Stimulated activated CD8-positive, alpha-beta memory T cell treated with anti-CD3 and anti-CD28 coated beads, Interleukin-2, amount 100 ng/mL, for 48 hours (primary cell): ENCODE measurements at places on chromosomes 2 and 18.

DNA sequence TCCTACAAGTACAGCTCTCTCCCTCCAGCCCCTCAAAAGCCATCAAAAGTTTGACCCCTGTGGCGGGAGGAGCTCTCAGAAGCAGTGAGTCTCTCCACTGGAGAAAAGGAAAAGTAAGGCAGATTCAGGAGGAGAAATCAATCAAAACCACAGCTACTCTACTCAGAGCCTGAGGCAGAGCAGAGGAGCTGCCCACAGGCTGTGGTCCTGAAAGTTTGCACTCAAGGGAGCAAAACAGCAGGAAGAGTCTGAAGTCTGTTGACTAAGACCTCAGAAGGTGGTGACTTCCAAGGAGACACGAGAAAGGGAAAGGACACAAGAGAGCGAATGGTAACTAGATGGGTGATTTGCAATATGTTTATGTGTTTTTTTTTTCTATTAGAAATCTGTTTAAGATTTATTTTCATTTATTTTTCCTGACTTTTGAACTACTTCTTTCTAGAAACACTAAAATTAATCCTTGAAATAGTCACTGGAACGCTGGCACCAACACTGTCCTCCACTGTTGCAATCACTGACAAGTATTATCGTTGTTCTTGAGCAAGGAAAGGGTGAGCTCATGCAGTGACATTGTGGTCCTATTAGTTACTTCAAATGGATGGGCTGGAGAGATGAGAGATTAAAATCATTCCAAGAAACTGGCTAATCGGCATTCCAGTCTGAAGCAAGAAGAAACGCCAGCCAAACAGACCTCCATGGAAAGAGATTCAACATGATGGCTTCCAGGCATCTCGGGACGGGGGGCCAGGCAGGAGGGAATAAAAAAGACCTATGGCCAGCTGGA is 35.8 kb downstream of the PID1 start:
- no peak for DNase-seq

DNA sequence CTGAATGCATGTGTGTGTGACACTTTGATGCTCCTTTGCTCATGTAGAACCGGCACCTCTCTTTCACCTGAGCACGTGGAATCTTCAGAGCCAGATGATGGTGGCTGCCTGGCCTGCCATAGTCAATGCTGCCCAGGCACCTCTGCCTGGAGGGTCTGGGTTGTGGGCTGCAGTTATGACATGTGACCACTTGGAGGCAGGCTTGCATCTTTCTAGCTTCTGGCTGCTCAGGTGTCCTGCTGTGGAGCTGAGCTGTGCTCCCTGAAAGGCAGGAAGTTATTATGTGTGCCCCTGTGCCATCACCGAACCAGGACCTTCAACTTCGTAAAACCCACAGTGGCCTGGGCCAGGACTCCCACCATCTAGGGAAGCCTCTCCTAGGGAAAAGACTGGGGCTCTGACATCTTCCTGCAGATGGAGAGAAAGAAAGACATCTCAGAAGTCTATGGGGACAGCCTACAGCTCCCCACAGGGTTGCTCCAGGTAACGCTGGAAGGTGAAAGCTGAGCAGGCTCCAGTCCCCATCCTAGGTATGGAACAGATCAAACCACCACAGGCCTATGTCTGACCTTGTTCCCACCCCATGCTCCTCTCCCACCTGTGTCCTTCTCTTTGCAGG is 30.2 kb downstream of the PSD4 start:
- peak; percentile 57 for DNase-seq

GRCh38 chr2:118089139-118089800 is 999 bp downstream of the INSIG2 start:
- peak; percentile 1 for DNase-seq

GRCh38 chr2:119483395-119483753 is 40.9 kb downstream of the SCTR start:
- no peak for DNase-seq

- DNase-seq: peak; percentile 33
These were observed 20.3 kb downstream of the ACTR3 start for GRCh38 chr2:113910110-113910717.

- no peak for DNase-seq
These were observed 61.9 kb upstream of the IL1R1 start for GRCh38 chr2:102080451-102081242.

DNA sequence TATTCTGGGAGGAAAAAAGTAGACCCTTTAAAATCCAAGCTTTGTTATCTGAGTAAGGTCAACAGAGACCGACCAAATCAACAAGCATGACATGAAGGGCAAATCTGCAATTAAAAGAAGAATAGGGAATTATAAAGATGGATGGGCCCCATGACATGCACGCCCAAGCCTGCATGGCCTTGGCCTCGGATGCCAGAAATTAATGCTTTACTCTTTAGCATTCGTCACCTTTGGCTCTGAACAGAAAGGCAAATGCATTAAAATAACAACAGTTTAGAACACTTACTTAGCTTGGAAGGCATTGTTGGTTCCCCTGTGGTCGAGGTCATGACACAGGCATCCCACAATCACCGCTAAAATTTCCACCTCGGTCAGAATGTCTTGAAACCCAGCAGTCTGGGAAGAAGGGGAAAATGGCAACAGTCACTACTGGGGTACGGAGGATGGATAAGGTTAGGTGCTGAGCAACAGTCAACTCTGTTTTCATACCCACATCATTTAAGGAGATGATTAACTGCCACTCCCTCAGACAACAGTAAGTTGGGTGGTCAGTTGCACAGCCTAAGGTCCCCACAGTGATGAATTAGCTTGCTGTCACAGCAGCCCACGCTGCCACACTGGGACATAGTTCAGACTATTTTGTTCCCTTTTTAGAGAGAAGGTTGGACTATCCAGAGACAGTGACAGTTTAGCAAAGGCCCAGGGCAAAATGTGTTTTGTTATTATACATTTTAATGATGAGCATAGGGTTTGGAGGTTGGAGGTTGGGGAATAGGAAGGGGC is 319.1 kb downstream of the AGPS start:
- DNase-seq: no peak

GRCh38 chr2:177296040-177296439 is 31.5 kb upstream of the NFE2L2 start:
- no peak for DNase-seq

GRCh38 chr2:107992069-107992468 is 5.7 kb downstream of the SLC5A7 start:
- DNase-seq: no peak

DNA sequence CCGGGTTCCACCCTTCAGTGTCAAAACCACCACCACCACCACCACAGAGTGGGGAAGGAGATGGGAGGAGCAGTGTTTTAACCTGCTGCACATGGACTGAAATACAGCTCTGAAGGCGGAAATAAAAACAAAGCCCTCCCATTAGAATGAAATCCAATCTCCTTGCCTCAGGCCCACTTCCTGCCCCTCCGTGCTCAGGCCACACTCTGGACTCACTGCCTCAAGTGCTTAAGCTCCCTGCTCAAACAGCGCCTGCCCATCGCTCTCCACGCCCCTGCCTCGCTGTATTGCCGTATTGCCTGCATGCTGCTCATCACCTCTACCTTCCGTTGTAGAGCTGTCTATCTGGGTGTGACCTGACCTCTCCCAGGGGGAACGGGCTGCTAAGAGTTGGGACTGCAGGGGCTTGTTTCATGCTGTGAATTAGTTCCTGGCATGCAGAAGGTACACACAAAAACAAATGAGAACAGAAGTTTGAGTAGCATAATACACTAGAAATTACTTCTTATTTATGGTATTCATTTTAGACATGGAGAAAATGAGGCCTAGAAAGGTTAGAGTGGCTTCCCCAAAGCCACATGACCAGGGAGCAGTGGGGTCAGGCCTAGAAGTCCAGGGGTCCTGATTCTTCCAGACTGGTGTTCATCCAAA is 31.6 kb upstream of the NEB start:
- DNase-seq: no peak

- DNase-seq: no peak
These were observed 271.8 kb upstream of the TFPI start for GRCh38 chr2:187826023-187826422.

DNA sequence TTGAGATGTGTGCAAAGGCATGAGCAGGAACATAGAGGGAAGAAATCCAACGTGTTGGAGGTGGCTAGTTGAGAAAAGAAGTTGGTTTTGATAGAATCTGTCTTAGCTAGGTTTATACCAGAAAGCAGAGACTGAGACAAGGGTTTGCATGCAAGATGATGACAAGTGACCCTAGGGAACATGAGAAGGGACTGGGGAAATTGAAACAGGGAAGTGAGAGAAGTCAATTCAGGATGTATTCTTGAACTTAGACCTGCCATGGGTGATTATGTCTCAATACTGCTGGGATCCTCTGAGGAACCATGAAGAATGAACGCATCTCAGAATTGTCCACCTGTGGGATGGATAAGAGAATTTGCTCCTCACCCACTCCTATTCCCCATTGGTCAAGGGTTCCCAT is 20.5 kb downstream of the IL36A start:
- no peak for DNase-seq

DNA sequence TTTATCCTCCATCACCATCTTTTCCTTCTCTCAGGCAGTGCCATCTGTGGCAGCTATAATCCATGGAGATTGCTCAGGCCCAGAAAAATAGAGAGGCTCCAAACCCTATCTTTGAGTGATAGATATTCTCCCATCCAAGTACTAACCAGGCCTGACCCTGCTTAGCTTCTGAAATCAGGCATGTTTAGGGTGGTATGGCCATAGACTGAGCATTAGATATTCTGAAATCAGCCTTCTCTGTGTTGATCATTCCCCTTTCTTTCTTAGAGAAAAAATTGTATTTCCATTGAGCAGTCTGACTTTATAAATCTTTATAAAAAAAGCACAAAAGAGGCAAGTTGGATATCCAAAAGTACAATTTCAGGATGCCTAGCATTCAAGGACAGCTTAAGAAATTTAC is 131.5 kb upstream of the ACVR2A start:
- no peak for DNase-seq

- no peak for DNase-seq
These were observed 21.8 kb downstream of the RNF149 start for GRCh38 chr2:101286684-101287083.

DNA sequence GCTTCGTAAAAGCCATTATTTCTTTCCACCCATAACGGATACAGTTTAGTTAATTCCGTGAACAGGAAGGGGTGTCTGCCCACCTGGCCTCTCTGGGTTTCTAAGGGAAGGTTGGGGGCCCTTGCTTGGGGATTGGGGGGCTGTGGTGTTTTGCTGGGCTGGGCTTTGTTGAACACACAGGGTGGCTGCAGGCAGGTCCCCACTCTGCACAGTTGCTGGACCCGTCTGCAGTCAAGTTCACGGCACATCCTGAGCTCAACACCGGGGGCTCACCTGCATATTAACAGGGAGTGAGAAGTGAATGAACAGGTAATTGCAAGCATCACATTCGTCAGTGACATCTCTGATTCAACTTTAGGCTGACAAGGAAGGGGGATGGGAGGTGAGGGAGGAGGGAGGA is 109.0 kb downstream of the ZNF516 start:
- no peak for DNase-seq

DNA sequence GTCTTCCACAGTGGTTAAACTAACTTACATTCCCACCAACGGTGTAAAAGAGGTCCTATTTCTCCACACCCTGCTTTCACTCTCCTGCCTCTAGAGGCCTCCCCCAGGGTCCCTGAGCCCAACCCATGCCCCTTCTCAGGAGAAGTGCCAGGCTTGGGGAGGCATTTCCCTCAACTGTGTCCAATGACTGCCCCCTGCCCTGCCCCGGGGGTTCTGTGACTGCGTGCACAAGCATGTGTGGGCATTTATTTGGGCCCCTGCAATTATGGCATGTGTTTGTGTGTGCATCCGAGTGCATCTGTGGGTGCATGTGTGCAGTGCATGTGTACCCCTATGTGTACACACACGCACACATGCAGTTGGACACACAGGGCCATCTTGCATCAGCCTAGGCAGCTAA is 57.3 kb downstream of the INHBB start:
- no peak for DNase-seq

DNA sequence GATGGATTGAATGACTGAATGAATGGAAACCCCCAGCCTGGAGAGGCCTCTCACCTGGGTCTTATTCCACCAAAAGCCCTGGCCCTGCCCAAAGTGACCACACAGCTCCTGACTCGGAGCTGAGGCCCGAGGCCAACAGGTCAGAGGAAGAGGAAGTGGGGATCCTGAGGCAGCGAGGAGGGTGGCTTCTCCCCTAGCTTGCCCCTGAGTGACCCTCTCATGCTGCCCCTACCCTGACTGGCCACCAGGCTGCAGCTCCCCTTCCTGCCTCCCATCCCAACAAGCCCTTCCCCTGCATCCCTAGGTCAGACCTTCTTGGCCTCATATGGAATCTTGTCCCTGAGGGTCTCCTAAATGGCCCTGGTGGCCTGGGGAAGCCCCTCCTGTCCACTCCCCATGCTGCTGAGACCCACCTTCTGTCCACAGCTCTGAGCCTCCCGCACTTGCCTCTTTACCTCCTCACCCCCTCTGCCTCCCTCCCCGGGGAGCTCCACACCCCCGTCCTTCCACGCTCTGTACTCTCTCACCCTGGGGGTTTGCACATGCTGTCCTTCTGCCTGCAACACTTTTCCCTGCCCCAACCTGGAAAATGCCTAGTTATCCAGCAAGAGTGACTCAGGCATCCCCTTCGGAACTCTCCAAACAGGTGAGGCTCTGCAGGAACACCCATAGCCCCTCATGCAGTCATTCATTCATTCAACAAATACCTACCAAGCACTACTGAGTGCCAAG is 134.8 kb upstream of the HDAC4 start:
- no peak for DNase-seq

GRCh38 chr2:128304715-128305554 is 13.7 kb downstream of the HS6ST1 start:
- DNase-seq: no peak

DNA sequence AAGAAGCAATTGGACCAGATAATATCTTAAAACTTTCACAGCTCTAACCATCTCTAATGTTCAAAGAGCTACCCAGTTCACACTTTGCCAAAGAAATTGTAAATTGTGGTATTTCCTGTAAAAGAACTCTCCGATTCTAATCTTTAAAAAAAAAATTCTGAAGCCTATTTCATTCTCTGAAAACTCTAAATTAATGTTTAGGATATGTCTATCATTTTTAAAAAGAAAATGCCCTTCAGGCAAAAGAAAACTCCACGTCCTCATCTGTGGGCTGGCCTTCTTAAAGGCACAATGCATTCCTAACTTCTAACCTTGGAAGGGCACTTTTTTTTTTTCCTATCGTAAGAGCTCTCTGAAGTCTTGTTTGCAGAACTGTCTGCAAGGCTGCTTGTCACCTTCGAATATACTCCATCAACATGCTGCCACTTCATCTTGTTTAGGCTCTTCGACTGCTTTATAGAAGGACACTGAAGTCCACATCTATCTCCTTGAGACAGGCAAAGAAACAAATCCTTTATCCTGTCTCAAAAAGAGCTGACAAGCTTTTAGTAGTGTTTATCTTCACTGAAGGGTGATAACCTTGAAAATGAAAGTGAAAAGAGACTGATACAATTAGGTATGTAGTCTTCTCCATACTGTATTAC is 124.3 kb upstream of the SLC39A10 start:
- no peak for DNase-seq
